ENCODE measurements at places on chromosomes 2 and 18.

DNA sequence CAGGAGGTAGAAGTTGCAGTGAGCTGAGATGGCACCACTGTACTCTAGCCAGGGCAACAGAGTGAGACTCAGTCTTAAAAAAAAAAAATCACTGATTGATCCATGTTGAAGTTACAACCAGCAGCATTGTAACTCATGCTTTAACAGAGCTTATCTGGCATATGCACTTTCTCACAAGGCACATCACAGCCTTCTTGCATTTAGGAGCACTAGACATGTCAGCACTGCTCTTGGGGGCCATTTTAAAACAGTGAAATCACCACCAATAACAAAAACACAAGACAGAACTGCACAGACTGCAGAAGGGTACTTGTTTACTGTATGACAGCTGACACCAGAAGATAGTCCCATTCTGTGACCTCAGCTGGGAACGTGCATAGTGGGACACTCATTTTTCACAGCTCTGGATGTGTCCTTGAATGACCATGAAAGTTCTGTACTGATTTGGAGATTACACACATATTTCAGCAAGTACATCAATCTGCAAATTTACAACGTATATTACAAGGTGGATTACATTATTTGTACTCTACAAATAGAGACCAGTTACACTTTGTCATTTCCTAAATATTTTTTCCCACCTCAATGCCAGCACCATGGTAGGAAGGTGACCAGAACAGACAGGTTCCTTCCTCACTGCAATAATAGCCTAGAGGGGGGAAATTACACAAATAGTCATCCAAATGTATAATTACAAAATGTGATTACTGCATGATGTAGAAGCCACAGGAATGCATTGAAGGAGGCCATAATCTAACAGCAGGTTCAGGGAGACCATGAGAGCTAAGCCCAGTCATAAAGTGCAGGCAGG is 35.1 kb downstream of the CCBE1 start:
- no peak for DNase-seq

DNA sequence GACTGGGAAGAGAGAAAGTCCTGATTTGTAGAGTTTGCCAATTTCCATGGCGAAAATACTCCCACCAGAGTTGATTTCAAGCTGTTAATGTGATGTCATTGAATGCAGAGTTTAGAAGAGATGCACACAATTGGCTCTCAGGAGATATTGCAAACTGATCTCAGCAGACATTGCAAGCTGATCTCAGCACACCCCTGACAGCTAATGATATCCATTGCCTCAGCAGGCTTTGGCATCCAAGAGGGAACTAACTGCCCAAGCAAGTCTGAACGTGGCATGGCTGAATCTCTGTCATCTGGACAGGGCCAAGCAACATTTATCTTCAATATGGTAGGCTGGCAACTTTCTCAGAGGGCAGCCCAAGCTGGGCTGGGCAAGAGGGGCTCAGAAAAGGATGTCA is 78.4 kb upstream of the CYP1B1 start:
- no peak for DNase-seq

DNA sequence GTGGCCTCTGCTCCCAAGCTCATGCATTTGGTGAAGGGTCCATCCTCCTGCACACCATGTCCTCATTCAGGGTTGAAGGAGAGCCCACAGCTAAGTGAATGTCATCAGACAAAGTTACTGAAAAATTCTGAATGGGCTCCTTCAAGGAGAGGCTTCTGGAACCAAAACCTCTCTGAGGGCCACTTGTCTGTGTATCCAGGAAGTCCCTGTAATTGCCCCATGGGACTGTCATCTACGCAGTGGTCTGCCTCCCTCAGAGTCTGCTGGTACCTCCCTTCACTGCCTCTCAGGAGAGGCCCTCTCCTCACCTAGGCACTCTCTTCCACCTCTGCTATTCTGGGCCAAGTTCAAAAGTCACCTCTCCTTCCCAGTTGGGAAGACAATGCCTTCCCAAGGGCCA is 68.0 kb downstream of the SLC4A5 start:
- no peak for DNase-seq

- DNase-seq, result no peak
Measured at GRCh38 chr18:63173983-63174382, 145.6 kb downstream of the BCL2 start.

DNA sequence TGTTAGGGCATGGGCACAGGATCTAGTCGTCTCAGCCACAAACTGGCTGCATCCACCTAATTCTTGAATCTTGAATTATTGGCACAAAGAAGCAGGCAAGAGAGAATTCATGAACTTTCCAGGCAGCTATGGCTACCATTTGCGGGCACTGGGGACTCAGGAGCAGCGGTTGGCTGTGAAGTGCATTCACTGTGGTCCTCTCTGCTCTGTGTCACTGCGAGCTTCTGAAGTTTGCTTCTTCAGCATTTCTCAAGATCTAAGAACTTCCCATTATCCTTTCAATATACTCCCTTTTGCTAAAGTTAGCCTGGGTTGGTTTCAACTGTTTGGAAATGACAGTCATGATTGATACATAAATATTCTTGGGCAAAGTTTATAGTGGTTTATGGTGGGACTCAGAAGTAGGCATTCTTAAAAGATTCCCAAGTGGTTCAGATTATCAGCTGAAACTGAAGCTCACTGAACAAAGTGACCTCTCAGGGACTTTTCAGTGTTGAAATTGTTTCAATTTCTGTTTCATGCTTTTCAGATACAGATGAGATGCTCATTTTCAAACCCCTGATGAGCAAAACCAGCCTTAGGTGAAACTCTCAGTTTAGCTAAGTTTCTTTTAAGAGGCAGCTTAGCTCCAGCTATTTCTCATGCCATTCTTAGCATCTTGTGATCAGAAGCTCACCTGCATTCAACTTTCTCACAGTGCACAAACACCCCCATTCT is 1258.3 kb upstream of the GYPC start:
- DNase-seq, result no peak

DNA sequence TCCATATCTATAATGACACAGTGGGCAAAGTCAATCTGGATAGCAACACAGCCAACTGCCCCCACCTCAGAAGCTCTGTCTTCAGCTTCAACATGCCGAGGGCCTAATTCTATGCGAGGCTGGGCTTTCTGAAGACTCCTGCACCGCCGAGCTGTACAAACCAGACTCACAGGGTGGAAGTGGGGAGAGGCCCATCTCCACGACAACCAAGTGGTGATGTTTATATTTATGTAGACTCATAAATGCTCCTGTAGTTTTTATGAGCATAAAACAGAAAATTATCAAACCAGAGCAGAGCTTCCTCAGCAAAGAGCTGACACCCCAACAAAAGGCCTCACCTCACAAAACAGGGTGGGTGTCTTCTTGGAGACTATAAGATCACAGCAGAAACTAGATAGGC is 77.0 kb upstream of the LGALSL start:
- no peak for DNase-seq

GRCh38 chr2:217827430-217828201 is 175.2 kb downstream of the TNS1 start:
- no peak for DNase-seq

DNA sequence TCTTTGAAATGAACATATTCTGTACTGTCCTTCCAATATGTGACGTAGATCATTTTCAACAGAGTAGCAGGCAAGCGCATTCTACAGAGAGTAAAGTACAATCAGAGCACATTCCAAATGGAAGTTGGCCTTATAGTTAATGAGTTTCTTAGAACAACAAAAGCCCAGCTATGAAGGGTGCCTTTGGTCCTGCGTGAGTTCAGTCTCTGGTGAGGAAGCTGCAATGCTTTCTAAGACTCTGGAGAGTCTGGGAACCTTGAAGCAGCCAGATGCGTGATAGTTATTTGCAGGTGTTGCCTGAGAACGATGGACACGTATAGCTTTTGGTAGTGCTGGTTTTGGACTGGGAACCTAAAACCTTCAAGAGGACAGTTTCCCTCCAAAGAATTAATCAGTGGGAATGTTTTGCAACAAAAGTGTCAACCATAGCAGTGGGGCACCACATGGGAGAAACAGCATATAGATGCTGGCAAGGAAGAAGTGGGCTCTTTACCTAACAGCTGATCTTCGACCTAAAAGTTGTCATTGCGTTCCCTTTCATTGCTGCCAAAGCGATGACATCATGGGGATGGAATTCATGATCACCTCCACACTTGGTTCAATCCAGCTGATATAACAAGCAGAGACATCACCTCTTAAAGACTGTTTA is 9.3 kb upstream of the SNORC start:
- DNase-seq, result no peak

GRCh38 chr2:101949304-101949703 is 42.5 kb upstream of the IL1R2 start:
- DNase-seq, result no peak

DNA sequence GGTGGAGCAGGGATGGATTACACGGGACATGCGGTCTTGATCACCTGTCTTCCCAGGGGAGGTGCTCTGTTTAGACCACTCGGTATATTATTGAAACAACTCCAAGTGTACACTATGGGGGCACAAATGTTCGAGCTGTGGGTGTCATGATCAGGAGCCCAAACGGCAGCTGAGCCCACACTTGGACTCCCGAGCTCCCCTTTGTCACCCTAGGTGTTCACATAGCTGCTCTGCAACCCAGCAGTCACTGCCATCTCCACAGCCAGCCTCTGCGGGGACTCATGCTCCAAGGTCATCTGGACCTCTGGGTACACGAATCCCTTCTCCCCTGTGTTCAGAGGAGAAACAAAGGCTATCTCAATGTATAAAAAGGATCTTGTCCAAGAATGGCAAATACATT is 46.0 kb downstream of the CAPN13 start:
- no peak for DNase-seq

- peak; percentile 52 for DNase-seq
Measured at GRCh38 chr2:119158563-119159347, at the start of gene C1QL2. Gene C1QL2 (minus strand): TSS chr2:119158751. CDS start chr2:119158269, 482 bp downstream.

DNA sequence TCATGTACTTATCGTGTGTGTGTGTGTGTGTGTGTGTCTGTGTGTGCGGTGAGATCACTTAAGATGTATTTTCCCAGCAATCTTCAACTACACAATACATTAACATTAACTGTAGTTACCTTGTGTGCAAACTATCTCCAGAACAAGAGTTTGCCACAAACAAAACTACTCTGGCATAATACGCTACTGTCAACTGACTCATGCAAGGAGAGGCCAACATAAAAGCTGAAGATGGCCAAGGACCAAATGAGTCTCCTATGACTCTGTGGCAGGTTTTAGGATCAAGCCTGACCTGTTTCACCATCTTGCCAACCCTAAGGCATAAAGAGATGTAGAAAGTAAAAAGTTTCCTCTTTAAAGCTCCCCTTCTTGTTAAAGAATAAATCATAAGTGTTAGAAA is 20.1 kb downstream of the CYB5A start:
- DNase-seq, result no peak

- no peak for DNase-seq
Measured at GRCh38 chr2:234292962-234293243, 204.0 kb downstream of the ARL4C start.

GRCh38 chr2:235098269-235098668 is 146.5 kb downstream of the SH3BP4 start:
- DNase-seq, result peak; percentile 12

- DNase-seq, result no peak
Measured at GRCh38 chr2:144448389-144449027, 71.4 kb downstream of the ZEB2 start.

DNA sequence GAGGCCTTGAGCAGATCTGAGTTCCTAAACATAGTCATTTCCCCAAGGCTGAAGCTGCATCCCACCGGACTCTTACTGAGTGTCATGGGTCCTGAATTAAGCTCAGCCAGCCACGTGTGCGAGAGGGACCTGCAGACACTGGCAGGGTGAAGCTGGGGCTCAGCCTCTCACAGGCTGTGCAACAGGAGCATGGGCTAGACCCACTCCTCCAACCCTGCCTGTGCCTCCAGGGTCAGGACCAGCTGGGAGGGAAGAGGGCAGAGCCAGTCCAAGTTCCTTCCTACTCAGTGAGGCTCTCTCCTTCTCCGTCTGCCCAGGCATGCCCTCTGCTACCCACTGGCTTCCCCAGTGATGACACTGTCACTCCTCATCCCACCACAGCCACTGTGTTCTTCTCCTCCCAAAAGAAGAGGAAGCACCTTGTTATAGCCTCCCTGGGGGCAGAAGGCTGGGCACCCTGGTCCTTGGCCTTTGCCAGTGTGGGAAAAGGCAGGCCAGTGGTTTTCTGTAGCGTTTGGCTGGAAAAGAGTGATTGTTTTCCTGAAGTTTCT is 78.9 kb downstream of the KCNF1 start:
- DNase-seq, result no peak

- DNase-seq, result no peak
Measured at GRCh38 chr2:33137331-33137730, 190.6 kb downstream of the LTBP1 start.

DNA sequence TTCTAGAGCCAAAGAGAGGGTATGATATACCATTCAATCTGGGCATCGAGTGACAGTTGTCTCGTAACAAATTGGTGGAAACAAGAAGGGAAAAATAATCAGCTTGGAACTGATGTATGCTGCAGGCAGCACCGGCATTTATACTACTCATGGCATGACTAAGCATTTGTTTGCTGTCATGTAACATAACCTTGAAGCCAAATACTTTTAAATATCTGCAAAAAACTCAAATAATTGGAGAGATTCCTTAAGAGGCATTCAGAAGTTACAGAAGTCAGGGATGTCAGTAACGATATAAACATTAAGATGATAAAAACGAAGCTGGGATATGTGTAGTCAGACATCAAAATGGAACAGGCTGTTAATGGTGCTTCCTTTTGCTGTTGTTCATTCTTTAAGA is 157.3 kb upstream of the MMADHC start:
- DNase-seq, result no peak

GRCh38 chr2:233329489-233330135 is 22.0 kb downstream of the SAG start:
- peak; percentile 73 for DNase-seq

- no peak for DNase-seq
Measured at GRCh38 chr18:13501891-13502290, 224.5 kb downstream of the FAM210A start.

GRCh38 chr2:22604136-22604535 is 780.8 kb upstream of the KLHL29 start:
- no peak for DNase-seq

DNA sequence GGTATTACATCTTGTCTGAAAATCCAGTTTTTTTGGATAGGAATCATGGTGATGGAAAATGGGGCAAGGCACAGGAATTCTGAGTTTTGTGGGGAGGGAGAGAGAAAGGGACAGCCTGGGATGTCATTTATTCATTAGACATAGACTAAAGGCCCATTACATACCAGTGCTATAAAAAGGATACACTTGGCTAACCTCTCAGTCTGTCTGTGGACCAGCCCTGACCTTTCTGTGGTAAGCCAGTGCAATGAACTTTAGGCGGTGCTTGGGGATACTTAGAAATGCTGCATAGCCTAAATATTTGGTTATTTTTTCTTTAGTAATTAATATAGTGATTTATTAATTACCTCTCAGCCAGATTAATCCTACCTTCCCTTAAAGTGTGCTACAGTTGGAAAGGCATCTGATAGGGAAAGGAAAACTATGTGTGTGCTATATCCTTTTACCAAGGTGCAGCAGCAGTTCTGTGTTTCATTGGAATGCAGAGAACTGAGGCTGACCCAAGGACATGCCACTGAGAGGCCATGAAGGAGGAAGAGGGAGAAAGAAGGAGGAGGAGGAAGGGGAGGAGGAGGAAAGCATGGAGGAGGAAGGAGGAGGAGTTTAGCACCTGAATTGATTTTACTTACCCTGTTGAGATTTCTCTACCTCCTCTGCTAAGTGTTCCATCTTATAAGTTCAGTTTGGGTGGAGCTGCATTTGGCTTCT is 37.5 kb downstream of the KCNS3 start:
- no peak for DNase-seq

Measured in NCI-H1694 treated with DMSO at 0.1 percent for 48 hours (cell line).